MV-4-11 (cell line): ENCODE measurements at places on chromosomes 12 and 14.

DNA sequence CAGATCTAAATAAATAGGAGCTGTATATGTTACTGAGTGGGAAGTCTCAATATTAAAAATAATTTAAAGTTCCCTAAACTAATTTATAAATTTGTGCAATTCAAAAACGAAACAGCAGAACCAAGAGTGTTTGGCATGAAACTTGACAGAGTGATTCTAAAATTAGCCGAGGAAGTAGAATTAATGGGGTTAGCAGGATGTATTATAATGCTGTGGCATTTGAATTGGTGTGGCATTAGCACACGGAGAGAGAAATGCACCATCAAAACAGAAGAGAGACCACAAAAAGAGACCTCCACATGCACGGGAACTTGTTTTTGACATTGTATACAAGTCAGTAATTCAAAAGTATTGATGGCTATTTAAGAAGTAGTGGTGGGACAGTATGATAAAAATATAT, 366.0 kb upstream of the RGS6 start:
- DNase-seq, result peak; percentile 37

DNA sequence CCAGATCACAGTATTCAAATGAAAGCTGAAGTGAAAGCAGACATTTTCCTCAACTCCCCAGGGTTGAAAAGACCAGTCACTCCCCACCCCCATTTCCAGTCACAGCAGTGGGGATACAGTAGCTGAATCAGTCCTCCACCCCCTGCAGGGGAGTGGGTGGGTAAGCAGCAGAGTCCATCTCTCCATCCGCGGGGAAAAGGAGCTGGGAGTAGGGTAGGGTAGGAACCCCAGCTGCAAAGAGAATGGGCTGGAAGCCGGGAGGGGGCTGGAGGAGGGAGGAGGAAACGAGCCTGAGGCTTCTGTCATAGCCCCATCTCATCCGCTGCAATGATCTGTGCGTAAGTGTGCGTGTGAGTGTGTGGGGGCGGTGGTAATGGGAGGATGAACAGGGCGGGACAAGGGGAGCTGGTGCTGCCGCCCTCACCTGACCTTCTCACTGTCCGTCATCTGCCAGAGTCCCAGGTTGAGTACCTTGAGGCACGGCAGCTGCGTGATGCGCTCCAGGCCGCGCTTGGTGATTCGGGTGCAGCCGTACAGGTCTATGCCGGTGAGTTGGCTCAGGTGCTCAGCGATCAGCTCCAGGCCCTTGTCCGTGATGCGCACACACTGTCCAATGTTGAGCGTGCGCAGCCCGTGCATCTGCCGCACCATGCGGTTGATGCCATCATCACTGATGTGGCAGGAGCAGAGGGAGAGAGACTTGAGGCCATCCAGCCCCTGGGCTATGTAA, 1.8 kb downstream of the FBXL14 start:
- DNase-seq, result peak; percentile 24

DNA sequence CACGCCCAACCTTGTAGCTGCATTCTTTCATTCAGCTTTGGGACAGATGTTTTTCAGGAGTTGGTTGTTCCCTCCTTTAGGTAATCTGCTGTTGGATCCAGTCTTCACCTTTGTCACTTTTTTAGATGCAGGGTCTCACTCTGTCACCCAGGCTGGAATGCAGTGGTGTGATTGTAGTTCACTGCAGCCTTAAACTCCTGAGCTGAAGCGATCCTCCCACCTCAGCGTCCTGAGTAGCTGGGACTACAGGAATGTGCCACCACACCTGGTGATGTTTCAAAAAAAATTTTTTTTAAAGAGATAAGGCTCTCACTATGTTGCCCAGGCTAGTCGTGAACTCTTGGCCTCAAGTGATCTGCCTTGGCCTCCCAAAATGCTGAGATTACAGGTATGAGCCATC, 164.3 kb downstream of the KTN1 start:
- DNase-seq, result no peak

DNA sequence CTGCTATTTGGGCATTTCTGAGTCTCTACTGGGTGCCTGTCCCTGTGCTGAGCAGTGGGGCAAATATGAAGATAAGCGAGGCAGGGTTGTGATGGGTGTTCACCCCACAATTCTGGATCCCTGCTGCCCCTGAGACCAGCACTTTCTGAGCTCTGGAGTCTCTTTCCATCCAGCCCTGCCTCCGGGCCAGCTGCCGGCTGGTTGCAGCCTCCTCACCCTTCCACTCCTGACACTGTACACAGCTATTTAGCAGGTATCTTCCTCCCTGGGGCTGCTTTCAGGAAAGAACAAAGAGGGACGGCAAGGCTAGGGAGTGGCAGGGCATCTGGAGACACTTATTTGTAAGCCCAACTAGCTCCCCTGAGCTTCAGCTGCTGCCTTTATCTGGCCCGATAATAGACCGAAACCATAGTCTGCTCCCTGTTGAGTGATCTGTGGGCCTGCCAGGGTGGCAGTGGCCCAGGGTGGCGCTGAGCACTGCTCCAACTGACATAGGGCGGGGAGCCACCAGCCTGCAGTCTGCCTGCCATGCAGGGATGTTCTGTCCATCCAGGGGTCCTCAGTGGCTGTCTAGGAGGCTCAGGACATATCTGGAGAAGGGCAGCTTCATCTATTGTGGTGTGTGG, 7.6 kb upstream of the KRT80 start:
- DNase-seq, result no peak

DNA sequence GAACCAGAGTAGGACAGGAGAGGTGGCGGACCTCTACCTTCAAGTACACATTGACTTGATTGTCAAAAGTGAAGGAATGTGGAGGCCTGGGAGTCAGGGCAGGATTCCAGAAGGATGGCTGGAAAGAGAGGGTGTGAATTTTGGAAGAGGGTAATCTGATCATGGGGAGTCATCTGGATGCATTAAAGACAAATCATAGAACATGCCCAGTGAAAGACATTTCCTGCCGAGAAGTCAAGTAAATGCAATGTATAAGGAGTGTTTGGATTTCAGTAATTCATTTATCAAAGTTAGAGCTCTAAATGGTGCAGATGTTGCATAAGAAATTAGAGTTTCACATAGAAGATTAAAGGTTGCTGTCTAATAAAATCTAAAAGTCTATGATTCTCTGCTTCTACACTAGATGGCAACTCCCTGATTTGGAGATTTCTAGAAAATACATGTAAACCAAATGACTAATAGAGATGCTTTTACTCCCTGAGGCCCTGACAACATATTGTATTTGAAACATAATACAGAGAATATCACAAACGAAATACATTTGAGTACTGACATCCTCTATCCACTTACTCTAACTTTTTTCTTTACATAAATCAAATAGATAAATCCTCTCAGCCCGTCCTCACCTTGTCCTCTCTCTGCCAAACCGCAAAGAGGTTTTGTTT, 91.3 kb downstream of the KCNA5 start:
- DNase-seq, result no peak
